ENCODE measurements at places on chromosomes 2 and 18. TPM values are rescaled to one million over a fixed set of nuclear protein-coding genes. Genes with fewer than 3 reads are reported as not detected.

The C1QL2 gene
- not detected for total RNA-seq

DNA sequence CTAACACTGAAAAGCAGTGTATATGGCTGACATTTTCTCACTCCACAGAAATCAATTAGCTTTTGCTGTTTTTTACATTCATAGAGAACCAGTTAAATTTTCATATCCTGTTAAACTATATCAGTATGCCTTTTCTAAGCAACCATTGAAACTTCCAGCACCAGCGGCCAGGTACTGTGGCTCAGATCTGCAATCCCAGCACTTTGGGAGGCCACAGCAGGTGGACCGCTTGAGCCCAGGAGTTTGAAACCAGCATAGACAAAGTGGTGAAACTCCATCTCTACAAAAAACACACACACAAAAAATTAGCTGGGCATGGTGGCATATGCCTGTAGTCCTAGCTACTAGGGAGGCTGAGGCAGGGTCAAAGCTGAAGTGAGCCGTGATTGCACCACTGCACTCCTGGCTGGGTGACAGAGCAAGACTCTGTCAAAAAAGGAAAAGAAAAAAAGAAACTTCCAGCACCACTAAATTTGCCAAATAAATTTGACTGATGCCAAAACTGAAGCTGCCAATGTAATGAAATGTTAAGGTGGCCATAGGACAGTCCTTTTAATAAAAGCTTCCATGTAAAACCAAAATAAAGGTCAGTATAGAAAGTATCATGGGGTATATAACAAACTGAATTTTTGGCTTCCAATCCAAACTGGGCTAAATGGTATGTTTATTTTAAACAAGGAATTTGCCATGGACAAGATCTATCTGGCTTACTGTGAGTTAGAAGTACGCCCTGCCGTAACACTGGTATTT, 3.5 kb downstream of the SFT2D3 start:
- no peak overlapping the region for H3K27ac ChIP-seq
- H3K4me3 ChIP-seq = no peak overlapping the region
- H3K4me1 ChIP-seq = peaks cover 41% of the 10 kb centered on the region
- no peaks in the 10 kb centered on the region for H3K27me3 ChIP-seq
- no peak for DNase-seq

- no peak overlapping the region for H3K27ac ChIP-seq
- DNase-seq = no peak
- H3K36me3 ChIP-seq = no peaks in the 10 kb centered on the region
Measured at GRCh38 chr18:78849458-78849857, 130.2 kb upstream of the SALL3 start.

- no peaks in the 10 kb centered on the region for H3K4me1 ChIP-seq
- no peak for DNase-seq
Measured at GRCh38 chr2:126241411-126241810, 414.5 kb upstream of the GYPC start.

The CAPG gene
- total RNA-seq = 26.0 TPM

The FAM110C gene
- total RNA-seq = 20.4 TPM
